DMS53 (cell line): ENCODE measurements at places on chromosomes 6 and 20.

DNA sequence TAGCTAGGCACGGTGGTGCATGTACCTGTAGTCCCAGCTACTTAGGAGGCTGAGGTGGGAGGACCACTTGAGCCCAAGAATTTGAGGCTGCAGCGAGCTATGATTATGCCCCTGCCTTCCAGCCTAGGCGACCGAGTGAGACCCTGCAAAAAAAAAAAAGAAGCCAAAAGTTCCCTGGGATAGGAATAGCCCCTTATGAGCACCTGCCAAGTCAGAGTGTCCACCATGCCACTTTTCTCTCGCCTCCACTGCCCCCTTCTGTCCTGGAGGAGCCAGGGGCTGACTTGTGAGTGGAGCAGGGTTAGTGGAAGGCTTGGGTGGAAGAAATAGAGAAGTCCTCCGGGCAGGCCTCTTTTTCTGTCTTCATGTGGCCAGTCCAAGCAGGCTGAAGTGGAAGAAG is 12.1 kb upstream of the DDX27 start:
- DNase-seq: peak; percentile 52

- DNase-seq: no peak
These were observed 50.7 kb downstream of the RNASET2 start for GRCh38 chr6:166905505-166906134.

GRCh38 chr6:21121636-21122136 is 471.9 kb upstream of the SOX4 start:
- DNase-seq: no peak

DNA sequence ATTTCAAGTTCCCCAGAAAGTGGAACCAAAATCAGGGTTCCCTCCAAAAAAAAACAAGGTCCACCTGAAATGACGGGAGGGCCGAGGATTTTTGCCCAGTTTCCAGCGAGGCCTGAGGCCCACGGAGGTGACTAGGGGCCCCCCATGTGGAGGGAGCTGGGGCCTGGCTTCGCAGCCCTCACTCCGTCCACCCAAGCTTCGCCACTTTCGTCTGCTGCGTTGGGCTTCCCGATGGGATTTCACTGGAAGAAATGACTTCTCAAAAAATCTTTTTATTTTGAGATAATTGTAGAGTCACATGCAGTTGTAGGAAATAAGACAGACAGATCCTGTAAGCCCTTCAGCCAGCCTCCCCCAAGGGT is 208.3 kb downstream of the TAF4 start:
- no peak for DNase-seq

DNA sequence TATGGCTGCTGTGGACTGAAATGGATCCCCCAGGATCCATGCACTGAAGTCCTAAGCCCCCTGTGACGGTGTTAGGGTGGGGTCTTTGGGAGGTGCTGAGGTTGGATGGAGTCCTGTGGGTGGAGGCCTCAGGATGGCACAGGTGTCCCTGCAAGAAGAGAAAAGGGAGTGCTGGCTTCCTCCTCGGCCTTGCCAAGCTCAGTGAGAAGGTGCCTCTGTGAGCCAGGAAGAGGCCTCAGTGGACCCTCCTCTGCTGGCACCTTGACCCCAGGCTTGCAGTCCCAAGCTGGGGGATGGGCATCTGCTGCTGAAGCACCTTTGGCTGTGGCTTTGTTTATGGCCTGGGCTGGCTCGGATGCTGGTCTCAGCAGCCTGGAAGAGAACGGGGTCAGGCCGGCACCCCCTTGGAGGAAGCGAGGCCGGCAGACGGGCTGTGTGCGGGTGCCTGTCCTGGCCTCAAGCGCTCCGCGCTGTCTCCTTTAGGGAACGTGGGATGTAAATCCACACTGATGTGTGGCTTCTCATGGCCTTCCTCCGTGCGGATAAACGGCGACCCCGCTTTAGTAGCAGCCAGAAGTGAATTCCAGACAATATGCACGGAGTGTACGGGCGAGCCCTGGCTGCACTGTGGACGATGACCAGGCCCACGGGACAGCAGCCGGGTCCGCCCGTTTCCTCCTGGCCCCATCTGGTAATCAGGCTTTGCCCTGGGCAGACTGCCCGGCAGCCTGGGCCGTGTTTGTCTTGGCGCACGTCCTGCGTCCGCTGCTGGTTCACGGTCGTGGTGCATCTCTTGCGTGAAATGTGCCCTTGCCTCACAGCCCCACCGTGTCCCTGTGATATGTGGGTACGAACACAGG is 182.6 kb downstream of the ERMARD start:
- DNase-seq: peak; percentile 73

GRCh38 chr6:20746805-20747558 is 212.7 kb downstream of the CDKAL1 start:
- no peak for DNase-seq
